H9 (cell line): ENCODE measurements at places on chromosomes 6 and 20. TPM values are rescaled to one million over a fixed set of nuclear protein-coding genes. Genes with fewer than 3 reads are reported as not detected.

DNA sequence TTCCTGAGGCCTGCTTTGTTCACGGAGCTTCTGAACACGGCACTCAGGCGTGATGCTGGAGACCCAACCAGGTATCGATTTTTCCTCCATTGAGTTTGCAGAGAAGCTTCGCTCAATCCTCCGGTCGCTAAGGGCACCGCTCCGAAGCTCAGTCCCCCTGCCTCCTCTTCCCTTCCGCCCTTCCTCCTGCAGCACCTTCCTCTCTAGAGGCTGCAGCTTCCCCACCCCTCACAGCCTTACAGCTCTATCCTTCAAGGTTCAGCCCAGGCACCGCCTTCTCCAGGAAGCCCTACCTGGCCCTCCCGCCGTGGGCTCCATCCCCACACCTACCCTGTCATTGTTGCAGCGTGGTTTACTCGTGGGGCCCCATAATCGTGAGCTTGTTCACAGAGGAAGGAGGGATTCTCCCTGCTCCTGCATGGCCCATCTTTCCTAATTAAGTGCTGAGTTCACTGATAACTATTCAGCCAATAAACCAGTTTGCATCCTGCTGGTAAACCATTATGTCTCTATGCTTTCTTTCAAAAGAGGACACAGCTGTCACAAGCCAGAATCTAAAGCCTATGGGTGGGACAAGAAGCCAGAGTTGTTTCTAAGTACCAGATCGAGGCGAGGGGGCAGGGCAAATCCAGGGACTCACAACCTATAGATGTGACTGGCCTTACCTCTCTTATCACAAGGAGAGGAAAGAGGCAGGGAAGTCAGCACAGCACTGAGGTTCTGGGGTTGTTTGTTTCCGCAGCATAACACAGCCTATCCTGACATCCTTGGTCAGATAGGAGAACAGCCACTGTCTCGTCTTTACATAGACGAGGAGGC is 152.0 kb downstream of the GRM4 start:
- peak; percentile 14 for DNase-seq

DNA sequence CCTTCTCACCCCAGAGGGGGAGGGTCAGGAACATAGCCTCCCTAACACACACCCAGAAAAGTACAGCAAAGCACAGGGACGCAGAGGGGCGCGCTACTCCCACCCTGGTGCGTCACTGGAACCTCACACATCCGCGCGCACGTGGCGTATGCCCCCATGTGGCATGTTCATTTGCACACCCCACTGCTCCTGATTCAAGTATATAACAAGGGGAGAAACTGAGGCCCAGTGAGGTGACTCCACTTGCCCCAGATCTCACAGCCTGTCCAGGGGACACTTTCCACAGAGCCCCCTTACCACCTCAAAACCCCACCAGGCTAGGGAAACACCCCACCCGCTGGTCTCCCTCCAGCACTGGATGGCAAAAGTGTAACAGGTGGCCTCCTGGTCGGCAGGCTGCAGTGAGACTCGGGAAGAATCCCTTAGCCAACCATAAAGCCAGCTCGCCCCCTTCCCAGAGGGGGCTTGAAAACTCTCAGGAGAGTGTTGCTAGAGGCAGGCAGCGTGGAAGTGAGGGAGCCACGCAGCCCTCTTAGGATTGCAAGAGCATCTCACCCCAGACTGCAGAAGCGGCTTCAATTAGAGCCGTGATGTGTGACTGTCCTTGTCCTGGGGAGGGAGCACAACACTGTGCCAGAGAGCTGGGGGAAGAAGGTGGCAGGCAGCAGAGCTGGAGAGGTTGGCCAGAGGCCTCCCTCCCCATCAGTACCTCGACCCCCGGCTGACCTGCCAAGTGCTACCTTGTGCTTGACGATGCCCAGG is at the start of gene GRM4:
Gene GRM4, minus strand, starts transcription at position 67 of the 762 bp plus-strand sequence. CDS start 12,591 bp downstream, outside the sequence.
- peak; percentile 45 for DNase-seq

DNA sequence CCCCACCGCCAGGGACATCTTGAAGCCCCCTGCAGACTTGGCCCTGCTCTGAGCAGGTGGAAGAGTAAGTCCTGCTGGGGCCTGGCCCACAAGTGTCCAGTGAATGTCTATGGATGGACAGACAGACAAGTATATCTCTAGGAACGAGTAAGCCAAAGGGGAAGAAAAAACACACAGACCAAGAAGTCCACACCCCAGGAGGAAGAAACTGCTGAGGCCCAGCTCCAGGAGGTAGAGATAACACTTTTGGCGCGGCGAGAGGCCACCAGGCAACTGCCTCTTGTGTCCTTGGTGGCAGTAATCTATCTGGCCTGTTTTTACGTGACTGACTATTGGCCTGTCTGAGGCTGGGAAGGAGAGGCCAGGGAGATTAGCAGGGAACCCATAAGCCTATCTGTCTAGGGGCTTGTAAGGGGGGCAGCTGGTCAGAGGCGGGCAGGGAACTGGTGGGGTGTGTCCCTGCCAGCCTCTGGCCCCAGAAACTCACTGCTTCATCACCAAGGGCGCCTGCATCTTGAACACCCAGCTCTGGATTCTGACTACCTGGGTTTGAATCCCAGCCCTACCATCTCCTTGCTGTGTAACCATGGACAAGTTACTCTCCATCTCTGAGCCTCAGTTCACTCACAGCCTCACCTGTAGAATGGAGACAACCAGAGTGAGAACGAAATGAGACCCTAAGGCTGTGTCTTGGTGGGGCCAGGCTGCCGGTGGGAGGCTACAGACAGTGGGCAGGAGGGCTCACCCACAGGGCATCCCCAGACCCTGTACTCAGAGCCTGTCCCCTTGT is 31.3 kb downstream of the C20orf203 start:
- DNase-seq, result no peak

GRCh38 chr6:80022803-80023202 is 18.4 kb downstream of the TTK start:
- no peak for DNase-seq

GRCh38 chr20:57434390-57434700 is 43.1 kb downstream of the RBM38 start:
- no peak for DNase-seq

GRCh38 chr20:17662333-17663039 is 19.6 kb downstream of the RRBP1 start:
- no peak for DNase-seq

- no peak for DNase-seq
Observed at GRCh38 chr6:45163952-45164766, 164.0 kb upstream of the RUNX2 start.

DNA sequence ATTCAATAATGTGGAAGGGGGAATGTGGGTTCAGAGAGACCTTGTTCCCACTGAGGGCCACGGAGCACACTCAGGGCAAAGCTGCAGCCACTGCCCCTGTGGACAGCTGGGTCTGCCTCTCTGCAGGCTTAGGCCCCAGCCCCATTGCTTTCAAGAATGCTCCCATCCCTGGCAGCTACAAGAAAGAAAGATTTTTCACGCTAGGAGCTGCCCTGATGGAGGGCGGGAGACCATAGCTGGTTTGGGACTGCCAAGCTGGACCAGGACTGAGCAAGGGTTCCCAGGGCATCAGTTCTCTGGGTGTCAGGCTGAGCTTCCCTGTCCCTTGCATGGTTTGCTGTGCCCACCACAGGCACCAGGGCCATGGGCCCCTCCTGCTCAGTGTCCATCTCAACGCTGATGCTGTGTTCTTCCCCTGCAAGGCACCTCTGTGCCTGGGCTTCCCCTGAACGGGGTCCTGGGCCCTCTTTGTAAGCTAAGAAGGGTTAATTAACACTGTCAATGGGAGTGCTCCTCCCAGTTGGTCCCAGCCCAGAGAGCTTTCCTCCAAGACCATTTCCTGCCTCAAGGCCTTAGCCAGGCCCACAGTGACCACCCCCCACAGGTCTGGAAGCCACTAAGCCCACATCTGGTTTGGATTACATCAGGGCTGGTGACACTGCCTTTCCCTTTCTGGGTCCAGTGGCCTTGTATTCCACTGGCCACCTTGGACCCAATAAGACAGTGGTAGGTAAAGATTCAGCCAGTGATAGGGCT is 8.4 kb downstream of the FOXS1 start:
- no peak for DNase-seq

DNA sequence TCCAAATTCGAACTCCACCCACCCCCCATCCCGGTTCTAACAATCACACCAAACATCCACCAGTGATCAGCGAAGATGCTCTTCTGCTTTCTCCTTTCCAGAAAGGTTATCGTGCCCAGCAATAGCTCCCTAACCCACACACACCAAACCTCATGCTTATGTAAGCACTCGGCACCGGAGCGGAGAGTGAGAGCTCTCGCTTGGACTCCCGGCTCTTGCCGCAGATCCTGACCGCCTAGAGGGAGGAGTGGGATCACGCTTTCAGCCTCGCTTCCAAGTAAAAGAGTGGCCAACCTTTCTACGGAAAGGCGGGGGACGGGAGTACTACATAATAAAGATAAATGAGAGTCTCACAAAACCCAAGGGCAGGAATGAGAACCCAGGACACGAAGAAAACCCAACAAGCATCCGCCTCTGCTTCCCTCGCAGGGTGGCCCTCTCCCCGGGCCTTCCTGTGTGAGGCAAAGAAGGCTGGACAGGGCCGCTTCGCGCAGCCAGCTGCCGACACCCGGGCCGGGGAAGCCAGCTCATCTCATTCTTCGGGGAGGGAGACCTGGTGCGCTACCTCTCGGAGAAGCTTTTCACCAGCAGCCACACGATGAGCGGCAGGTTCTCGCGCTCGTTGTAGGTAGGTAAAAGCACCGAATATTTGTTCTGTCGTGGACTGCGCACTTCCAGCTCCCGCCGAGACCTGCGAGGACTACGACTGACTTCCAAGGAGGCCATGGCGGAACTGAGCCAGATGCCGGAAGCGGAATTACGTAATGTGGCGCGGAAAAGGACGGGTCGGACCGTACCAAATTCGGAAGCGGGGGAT is at the start of gene DPM1:
Gene DPM1, minus strand, starts transcription at position 735 of the 817 bp plus-strand sequence. Its CDS starts 9 bp downstream, at position 726.
- peak; percentile 83 for DNase-seq

- DNase-seq, result no peak
Observed at GRCh38 chr20:1378735-1379125, 14.1 kb downstream of the FKBP1A start.

GRCh38 chr6:128425856-128426255 is 94.5 kb downstream of the PTPRK start:
- no peak for DNase-seq

GRCh38 chr6:20207088-20207418 is 5.2 kb downstream of the MBOAT1 start:
- no peak for DNase-seq

DNA sequence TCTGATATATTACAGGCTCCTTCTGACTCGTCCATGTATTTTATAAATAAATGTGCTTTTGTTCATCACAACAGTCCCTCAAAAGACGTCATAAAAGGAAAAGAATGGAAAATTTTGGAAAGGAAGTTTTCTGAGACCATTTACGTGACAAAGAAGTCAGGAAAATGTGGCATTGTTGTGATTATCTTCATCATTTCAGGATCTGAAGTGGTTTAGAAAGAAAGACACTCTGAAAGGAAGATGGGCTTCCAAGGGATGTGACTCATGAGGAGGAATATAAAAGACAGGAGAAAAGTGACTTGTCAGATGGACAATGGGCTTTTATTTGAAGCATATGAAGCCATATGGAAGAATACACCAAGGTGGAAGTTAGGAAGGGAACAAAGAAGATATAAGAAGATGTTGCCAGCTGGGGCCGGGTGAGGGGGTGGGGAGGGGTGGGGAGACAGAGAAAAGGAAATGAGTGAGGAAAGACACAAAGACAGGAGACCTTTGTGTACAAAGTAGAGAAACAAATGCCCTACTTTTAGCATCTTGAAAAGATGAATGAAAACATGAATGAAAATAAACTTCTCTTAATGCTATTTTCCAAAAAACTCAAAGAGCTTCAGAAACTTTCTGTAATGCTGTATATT is 190.3 kb upstream of the PREP start:
- no peak for DNase-seq

GRCh38 chr20:3557237-3557785 is 86.5 kb downstream of the ATRN start:
- no peak for DNase-seq

GRCh38 chr6:131844243-131844841 is 36.5 kb downstream of the ENPP1 start:
- DNase-seq, result no peak

DNA sequence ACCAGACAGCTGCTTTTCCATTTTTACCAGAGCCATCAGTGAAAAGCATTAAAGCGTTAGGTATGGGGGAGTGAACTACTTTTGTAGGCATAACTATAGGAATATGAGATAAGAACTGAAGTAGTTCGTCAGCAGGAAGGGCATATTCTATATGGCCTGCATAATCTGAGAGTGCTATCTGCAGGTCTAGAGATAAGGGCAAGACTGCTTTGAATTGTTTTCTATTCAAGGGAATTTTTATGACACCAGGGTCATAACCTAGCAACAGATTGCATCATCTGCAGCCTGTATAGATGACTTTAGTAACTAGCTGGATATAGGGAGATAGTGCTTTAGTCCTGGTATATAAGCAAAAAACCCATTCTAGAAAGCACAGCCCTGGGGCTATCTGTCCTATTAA is 437.3 kb upstream of the HTR1E start:
- DNase-seq, result no peak

DNA sequence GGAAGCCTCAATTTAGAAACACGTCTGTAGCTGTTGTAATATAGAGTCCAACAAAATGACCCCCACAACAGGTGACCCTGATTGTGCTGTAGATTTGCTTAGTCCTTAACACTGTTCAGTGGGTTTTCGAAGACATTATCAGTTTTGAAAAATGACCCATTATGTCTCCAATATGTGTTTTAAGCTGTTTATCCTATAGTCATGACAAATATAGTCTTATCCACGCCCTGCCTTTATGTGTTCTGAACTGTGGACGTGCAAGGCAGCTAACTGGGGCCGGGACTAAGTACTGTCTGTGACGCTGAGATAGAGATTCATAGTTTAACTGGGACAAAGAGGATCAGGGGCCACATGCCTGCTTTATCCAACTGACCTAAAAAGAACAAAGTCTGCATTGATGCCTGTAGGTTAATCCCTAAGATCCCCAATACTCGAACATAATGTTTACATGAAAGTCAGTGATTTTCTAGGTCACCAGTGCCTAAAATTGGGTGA is 192.4 kb downstream of the CD83 start:
- DNase-seq, result no peak

GRCh38 chr6:151197556-151197955 is 42.2 kb upstream of the AKAP12 start:
- no peak for DNase-seq

DNA sequence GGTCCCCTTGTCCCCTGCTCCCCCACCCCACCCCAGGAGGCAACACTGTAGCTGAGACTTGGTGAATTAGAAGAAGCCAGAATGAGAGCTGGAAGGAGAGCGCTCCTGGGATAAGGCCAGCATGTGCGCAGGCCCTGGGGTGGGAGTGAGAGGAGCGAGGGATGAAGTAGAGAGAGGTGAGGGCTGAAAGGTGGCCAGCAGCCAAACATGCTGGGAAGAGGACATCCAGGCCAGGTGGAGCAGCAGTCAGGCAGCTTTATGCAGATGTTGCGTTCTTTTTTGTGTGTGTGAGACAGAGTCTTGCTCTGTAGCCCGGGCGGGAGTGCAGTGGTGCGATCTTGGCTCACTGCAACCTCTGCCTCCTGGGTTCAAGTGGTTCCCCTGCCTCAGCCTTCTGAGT is 2.2 kb upstream of the BPIFB1 start:
- DNase-seq, result no peak

Gene CNR1
- 0.55 and 0.72 TPM in 2 replicates for total RNA-seq

Gene FABP7
- 3.3 and 3.9 TPM in 2 replicates for total RNA-seq

Gene LINC00237
- 0.24 and 0.90 TPM in 2 replicates for total RNA-seq

Gene CLPSL2
- total RNA-seq, result 4.4 and 6.0 TPM in 2 replicates

Gene MICA
- total RNA-seq, result 8.5 and 8.8 TPM in 2 replicates

Gene SERINC1
- 46.5 and 48.4 TPM in 2 replicates for total RNA-seq

Gene ENPP3
- total RNA-seq, result 0.09 and 0.15 TPM in 2 replicates

Gene SLC24A3
- 0.83 and 1.1 TPM in 2 replicates for total RNA-seq

Gene HAO1
- not detected in 2 replicates for total RNA-seq

Gene SLC22A7
- total RNA-seq, result not detected in 2 replicates

Gene GUCA1A
- total RNA-seq, result 16.5 and 17.2 TPM in 2 replicates

Gene DLL1
- 2.7 and 2.8 TPM in 2 replicates for total RNA-seq
